ENCODE measurements at places on chromosomes 13 and 19.

- DNase-seq: no peak
These were observed 145.7 kb downstream of the PCCA start for GRCh38 chr13:100234524-100235136.

DNA sequence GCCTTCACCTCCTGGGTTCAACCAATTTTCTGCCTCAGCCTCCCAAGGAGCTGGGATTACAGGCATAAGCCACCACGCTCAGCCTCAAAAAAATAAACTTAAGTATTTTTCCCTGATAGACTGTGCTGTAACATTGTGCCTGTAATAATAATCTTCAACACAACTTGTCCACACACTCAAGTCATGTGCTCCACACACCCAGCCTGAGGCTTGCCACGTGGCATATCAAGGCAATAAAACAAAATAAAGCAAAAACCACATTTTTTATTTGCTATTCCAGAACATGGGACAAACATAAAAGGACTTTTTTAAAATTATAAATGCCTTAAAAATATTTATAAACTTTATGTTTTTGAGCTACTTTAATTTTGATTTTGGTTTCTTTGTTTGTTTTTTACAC, 115.8 kb downstream of the NALCN start:
- no peak for DNase-seq

DNA sequence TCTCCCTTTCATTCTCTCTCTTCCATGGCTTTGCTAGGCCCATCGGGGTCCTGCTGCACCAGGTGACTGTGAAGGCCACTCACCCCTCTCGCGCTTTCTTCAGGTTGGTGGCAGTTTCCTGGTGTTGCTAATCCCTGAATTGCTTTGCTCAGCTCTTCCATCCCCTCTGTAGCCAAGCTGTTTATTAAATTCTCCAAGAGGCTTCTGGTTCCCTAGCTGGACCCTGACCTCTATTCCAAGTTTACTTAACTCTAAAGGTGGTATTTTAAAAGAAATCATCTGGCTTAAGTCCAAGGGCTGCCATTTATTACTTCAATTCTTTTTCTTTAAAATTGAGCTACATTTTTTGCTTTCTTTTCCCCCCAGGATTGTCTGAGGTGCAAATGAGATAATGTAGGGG, 32.7 kb upstream of the MICU2 start:
- DNase-seq: no peak

DNA sequence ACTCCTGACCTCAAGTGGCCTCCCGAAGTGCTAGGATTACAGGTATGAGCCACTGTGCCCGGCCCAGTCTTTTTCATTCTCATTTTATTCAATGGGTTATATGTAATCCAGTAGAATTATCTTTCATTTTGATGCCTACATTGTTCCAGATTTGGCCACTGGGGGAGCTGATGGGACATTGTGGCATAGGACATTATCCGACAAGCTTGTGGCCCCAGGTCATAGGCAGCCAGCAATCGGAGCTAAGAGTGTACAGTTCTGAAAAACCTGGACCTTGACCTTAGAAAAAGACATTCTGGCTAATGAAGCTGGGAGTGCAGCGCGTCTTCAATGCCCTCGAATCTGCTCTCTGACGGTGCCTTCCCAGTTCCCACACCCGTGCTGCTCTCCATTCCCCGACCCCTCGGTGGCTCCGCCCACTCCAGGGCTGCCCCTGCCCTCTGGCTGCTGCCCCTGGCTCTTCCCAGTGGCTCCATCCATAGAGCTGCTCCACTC, 108.7 kb downstream of the TEX29 start:
- DNase-seq: peak; percentile 49

DNA sequence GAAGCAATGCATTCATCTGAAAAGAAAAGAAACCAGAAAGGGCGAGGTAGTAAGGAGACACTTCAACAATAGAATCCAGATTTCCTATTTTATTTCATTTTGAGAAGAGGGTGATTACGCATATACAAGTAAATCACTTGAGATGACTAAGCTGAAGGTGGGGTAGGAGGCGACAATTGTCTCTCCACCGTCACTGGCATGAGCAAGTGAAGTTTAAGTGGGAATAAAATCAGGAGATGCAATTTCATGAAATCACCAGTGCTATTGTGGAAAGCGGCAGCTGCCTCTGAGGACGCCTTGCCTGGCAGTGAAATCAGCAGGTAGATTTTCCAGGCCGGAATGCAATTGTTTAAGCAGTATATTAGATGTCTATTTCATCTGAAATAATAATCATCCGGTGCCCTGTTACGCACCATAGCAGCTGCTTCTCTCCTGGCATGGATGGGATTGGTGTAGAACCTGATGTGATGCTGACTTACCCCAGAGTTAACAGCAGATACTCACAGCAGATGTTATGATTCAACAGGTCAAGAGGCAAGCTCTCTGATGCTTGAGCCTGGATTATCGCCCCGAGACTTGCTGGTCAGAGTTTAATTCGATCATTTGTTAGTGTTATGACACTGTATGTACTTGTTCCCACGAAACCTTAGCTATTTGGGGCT, 64.3 kb downstream of the RASL11A start:
- DNase-seq: no peak

DNA sequence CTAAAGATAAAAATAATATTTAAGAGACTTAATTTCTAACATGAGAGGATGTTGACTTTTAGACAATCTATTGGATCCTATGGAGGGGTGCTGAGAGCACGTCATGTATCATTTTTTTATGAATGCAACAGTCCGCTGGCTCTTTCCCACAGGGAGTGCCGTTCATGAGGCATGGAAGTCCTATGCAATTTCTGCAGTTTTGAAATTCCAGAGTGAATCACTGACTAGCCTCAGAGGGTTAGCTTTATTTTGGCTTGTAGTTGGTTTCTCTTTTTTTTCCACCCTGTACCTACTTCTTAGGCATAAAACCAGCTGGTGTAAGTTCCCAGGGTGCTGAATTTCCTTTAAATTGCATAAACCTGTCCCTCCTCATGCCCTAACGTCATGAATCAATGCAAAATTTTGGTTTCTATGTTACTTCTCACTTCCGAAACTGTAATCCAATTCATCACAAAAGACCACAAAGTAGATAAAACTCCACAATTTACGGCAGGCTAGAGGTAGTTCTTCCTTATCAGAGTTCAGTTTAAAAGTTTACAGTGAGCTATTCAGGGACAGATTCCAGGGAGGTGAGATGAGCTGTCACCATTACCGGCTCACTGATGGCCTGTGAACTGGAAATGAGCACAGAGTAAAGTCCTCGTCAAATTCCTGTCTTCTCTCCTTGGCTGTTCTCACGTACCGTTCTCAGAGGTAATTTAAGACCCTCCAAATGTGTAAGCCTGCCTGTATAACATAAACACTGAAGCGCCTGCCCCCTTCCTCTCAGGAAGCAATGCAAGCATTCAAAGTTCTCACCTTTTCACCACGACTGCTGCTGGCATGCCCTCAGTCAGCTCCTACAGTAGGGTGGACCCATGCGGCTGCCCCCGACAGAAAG, 216.6 kb upstream of the SLC10A2 start:
- no peak for DNase-seq

GRCh38 chr13:35342440-35342839, 134.0 kb downstream of the MAB21L1 start:
- DNase-seq: no peak

- DNase-seq: peak; percentile 88
These were observed 82.9 kb upstream of the CACNA1A start for GRCh38 chr19:13588957-13589833.

GRCh38 chr19:28793391-28794168, 419.4 kb downstream of the UQCRFS1 start:
- DNase-seq: no peak

DNA sequence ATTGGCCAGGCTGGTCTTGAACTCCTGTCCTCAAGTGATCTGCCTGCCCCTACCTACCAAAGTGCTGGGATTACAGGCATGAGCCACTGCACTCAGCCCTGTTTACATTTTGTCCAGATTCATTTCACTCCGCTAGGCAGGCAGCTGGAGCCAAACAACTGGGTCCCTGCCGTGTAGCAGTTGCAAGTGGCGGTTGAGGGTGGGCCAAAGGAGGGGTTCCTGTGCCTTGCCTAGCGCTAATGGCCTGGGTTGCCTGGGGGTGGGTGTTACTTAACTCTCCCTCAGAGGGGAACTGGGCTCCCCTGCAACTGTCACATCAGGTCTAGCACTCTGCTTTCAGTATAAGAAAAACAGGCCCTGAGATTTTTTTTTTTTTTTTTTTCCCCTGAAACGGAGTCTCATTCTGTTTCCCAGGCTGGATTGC, 7.4 kb downstream of the ACP5 start:
- no peak for DNase-seq

GRCh38 chr19:3586127-3586626, 899 bp downstream of the GIPC3 start:
- DNase-seq: peak; percentile 55

DNA sequence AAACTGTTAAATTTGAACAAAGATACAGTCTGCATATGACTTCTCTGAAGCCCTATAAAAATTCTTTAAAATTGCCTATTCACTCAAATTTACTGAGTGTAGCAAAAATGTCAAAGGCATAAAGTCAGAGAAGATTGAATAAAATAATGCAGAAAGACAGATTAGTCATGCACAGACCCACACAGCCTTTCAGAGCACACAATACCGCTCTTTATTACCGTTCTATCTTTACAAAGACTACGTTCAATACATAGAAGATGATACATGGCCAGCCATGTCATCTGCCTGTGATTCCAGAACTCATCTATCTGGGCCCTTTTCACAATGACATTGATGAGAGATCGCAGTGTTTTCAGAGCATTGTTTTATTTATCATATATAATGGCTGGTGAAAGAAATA, 107.2 kb downstream of the URI1 start:
- no peak for DNase-seq

DNA sequence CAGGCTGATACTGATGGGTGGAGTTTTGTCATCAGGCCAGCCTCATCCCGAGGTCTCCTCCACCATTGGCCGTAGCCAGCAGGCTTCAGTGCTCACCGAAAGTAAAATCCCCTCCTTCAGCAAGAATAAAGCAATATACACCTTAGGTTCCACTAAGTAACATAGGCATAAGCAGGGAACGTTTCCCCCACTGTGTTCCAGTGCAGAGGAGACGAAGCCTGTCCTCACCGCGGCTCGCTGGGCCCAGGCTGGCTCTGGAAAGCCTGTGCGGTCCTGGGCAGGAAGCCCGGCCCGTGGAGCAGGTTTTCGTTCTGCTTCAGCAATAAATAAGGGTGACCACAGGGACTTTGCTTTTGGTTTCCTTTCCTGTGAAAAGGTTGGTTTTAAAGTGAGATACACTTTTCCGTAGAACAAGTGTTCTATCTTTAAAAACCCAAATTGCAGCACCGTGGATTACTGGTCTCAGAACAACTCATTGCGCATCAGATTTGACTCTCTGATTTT, 16.3 kb upstream of the TEX29 start:
- no peak for DNase-seq

- DNase-seq: no peak
These were observed 5.2 kb downstream of the TLE6 start for GRCh38 chr19:2982561-2982960.

DNA sequence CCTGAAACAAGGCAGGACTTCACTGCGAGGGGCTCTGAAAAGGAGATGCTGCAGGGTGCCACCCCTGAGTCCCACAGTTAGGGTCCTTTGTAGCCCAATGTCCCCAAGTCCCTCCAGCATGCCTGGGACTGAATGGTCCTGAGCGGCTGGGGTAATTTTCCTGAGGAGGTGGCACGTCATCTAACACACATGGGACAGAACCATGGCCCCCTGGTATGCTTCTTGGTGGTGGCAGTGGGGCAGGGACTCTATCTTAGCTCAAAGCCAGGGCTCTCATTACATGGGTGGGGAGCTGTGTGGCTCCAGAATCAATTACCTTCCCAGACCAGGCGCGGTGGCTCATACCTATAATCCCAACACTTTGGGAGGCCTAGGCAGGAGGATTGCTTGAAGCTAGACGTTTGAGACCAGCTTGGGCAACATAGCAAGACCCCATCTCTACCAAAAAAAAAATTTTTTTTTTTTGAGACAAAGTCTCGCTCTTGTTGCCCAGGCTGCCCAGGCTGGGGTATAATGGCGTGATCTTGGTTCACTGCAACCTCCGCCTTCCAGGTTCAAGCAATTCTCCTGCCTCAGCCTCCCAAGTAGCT, 7.9 kb upstream of the SLC7A9 start:
- DNase-seq: no peak

GRCh38 chr19:57161985-57162539, 5.2 kb downstream of the DUXA start:
- DNase-seq: no peak

- no peak for DNase-seq
These were observed 17.8 kb downstream of the LMTK3 start for GRCh38 chr19:48493718-48494401.

GRCh38 chr13:99153219-99153618, 47.4 kb upstream of the UBAC2 start:
- DNase-seq: no peak

DNA sequence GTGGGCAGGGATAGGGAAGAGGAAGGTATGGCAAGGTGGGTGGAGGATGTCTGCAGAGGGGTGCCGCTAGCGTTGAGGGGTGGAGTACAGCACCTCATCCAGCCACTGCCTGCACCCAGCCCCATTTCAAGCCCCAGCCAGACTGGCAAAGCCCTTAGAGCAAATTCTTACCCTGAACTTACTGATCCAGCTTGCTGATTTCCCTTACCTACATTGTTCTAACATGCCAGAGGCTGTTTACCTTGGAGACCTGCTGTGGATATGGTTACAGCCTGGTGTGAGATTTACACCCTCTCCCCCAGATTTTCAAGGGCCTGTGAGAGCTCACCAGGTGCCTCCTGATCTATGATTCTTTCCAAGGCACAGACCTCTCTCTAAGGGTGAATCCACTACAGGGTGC, 86.0 kb downstream of the ZNF726 start:
- no peak for DNase-seq

- DNase-seq: no peak
These were observed 27.6 kb downstream of the GPALPP1 start for GRCh38 chr13:45016792-45017425.

- peak; percentile 55 for DNase-seq
These were observed 14.9 kb downstream of the LAIR2 start for GRCh38 chr19:54517483-54517882.

DNA sequence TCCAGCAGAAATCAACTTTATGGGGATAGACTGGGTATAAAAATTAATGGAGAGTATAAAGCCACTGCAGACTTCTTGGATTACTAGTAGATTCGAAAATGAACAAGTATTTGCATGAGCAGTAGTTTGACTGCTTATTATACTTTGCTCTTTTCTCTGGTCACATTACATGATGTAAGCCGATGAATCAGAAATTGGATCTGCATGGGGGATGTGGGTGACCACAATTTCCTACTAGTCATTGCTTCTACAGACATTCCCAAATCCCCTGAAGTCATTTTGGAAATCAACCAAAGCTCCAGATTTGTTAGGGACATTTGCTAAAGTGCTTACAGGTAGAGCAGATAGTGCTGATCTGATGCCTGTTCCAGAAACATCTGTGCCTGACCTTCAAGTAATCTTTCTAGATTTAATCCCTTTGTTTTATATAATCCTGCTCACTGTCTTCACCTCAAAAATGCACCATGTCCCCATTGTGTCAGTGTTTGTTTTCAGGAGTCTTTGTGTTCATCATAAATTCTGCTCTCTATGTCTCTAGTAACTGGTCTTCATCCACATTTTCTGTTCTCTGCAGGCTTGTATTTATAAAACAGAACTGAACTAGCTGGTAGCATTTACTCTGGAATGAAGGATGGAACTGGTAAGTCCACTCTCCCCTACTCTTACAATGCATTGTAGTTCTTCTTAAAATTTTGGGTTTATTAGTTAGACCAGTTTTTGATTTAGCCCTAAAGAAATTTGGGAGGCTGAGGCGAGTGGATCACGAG, 201.5 kb upstream of the CSNK1A1L start:
- DNase-seq: no peak
